ENCODE measurements at places on chromosomes 5 and 9.

- DNase-seq, result no peak
Observed at GRCh38 chr9:94872891-94873511, 146.5 kb downstream of the AOPEP start.

GRCh38 chr5:38533286-38534155 is 22.9 kb downstream of the LIFR start:
- no peak for DNase-seq

- DNase-seq, result no peak
Observed at GRCh38 chr9:131814707-131815106, 74.8 kb upstream of the RAPGEF1 start.

- DNase-seq, result no peak
Observed at GRCh38 chr9:33081128-33081851, 4.8 kb upstream of the SMU1 start.

GRCh38 chr9:90180381-90180780 is 462.2 kb downstream of the DIRAS2 start:
- no peak for DNase-seq

DNA sequence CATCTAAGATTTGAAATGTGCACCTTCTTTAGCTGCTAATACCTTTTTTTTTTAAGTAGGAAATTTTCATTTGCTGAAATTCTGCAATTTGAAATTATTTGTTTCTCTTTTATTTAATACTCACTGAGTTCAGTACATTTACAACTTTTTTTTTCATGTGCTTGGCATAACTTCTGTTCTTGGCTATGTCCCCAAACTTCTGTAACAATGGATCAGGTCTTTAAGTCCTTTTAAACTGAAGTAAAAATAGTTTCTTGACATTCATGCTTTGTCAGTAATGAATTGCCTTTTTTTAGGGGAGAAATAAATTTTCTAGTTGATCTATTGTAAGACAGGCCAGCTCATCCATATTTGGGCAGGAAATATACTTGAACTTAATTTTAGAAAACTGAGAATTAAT is 41.5 kb downstream of the EDIL3 start:
- no peak for DNase-seq

DNA sequence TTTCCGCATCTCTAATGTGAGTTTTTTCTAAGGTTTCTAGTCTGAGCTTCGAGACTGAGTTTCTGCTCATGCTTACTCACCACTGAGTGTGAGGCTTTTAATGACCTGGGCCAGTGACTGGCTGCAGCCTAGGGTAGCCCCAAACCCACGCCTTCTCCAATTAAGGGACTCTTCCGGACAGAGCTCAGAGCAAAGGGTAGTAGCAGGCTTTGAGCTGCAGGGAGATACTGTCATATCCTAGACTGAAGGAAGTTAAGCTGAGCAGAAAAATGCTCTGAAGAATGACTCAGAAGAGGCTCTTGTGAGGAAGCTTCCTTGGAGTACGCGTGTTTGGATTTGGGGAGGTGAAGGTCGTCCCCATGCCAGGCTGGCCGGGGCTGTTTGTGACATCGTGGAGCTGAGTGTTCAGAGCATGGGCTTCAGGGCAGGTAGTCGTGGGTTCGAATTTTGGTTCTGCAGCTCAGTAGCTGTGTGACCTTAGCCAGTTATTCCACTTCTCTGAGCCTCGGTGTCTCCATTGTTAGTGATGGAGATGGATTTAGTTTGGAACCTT is 3.5 kb downstream of the USP20 start:
- no peak for DNase-seq

Data from coronary artery (tissue), 2 donors.